ENCODE measurements at places on chromosomes 12 and 14.

DNA sequence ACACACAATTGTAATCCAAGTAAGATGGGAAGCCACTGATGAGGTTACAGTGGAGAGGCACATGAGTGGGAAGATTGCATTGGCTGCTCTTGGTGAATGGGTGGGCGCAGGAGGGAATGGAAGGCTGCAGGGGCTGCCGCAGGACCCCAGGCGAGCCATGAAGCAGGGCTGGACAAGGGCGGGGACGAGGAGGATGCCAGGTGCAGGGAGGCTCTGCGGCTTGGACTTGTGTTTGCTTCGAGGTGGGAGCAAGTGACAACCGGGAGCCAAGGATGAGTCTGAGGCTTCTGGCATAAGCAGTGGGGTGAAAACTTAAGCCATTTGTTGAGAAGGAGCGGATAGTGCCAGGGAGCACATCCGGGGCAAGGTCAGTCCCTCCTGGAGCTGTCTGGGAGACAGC, 115.0 kb downstream of the TSPAN9 start:
- no peak for DNase-seq

DNA sequence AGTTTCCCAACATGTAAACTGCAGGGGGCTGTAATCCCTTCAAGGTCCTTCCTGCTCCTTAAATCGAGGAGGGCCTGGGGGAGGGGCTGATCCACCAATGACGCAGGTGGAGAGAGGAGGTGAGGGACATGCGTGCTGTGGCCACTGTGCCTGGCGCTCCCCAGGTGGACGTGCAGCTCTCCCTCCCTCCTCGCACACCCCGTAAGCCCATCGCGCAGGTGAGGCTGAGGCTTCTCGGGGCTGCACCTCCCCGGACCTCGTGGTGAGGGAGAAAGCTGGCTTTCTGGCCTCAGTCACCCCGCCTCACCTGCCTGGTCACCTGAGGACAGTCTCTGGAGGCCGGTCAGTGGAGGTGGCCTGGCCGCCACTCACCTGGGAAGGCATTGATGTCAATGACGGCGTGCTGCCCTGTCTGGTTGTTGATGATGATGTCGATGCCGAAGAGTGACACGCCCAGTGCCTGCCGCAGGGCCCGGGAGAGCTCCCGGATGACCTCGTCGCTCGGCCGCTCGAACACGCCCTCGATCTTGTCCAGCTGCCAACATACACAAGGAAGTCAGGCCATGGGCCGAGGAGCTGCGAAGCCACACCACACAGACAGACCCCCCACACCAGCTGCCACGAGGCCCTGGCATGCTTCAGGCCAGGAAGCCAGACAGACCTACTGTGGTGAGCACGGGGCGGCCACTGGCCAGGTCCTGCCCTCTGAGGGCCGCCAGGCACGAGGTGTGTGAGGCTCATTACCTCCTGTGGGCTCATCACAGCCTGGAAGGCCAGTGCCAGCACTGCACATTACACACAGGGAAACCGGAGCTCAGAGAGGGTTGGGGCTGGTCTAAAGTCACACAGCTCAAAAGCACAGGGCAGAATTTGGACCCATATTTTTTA, 23.3 kb downstream of the CHGA start:
- no peak for DNase-seq

DNA sequence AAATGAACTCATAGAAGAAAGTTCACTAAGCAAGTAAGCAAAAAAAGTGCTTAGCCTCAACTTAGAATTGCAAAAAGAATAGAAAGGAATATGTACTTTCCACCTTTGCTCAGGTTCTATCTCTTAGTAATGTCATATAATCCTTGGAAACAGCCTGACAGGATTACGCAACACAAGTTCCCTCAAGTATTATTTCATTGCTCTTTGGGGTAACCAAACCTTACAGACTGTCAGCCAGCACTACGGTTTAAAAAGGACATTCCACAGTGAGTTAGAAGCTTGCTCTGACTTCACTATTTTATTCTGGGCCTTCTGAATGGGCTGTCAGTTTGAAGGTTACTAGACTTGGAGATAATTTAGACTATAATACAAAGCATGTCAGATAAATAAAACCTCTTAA, 264.0 kb downstream of the ATXN7L3B start:
- DNase-seq: no peak

DNA sequence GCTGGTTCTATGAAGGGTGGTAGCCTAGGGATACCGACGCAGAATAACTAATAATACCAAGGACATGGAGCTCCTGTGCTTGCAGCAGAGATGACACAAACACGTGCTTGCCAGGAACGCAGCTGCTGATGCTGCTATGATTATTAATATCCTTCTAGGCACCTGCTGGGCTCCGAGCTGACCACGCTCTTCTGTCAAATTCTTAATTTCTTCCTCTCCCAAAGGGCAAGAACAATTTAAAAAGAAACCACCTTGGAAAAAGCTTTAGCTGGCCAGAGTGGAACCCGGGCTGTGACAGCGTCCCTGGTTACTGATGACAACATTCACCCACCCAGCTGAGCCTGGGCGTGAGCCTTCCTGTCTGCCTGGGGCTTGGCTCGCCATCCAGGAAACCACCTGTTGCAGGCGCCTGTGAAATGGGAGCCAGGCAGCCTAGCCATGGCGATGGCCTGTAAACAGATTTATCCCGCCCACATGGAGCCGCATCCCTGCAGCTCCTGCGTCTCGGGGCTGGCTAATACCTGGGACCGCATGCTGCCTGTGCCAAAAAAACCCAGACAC, 28.8 kb downstream of the CLMN start:
- DNase-seq: no peak

GRCh38 chr14:70137788-70138187, 51.0 kb downstream of the SLC8A3 start:
- DNase-seq: no peak

DNA sequence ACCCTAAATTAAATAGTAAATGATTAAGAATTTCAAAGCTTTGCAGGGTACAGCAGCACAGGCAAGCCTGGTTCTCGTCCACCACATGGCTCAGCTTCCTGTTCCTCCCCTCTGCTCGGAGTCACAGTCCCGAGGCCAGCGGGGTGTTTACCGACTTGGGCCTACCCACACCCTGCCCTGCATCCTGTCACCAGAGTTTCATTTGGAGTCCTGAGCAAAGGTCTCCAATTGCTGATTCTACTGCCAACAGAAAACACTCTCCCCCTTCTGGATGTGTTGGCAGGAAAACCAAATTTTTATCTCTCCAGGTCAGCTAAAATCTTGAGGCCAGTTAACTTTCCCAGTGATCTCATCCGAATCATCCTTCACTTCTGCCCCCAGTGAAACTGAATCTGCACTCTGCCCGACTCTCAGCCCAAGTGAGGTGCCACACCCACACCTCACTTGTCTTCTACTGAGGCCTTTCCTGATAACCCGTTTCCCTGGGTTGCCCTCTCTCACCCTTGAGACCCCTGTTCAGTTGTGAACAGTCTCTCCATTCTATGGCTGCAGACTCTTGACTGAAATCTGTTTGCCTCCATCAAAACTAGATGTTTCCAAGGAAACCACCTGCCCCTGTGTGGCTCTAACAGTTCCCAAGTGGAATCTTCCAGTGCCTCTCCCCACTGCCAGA, 71.2 kb downstream of the VCPKMT start:
- peak; percentile 55 for DNase-seq

DNA sequence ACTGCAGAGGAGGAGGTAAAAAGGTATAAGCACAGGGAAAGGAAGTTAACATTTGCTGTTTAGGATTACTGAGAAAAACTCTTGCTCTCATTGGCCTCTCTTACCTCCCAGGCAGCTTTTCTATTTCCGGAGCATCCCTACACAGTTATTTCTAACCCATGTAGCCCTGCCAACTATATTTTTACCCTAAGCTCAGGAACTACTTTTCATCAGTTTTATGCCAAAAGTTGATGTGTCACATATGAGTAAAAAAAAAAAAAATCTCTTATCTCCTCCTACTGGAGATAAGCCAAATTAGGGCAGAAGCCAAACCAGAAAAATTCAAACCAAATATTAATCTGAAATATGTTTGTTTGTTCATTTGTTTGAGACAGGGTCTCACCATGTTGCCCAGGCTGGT, 34.4 kb upstream of the PSMA6 start:
- DNase-seq: no peak

DNA sequence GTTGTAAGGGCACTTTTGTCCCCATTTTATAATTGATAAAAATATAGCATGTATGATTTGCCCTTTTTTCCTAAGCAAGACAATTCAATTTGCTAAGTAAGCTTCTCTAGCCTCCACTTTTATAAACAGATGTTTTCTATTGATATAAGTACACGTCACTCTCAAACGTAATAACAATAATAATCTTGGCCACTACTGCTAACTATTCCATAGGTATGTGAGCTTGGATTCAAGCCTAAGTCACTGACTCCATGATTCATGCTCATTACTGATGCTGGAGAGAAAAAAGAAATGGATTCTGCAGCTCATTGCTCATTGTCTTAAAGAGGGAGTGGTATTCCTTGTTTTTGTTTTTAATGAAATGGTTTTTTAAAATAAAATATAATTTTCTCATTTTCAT, 661.0 kb downstream of the GALC start:
- DNase-seq: no peak

DNA sequence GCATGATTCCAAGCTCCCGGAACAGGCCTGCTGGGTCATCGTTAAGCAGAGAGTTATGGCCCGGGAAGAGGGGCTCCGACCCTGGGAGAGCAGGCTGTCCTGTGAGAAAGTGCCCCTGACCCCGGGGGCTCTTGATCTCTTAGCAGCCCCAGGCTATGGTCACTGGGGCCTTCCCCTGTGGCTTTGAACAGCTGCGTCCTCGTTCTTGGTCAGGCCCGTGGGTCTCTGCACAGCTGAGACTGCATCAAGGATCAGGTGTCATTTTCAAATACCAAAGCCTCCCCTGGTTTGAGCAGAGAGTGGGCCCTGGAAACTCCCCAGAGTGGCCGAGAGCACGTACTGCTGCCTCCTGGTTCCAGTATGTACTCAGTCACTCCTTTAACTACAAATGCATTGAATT, 114.8 kb downstream of the ESRRB start:
- no peak for DNase-seq

- DNase-seq: no peak
These were observed 1.7 kb downstream of the AJUBA start for GRCh38 chr14:22980672-22981089.

- peak; percentile 7 for DNase-seq
These were observed 525.2 kb upstream of the CCDC196 start for GRCh38 chr14:65961004-65961403.

- peak; percentile 2 for DNase-seq
These were observed 101.2 kb downstream of the NELL2 start for GRCh38 chr12:44774815-44775411.

GRCh38 chr12:103712216-103712615, 125.1 kb downstream of the STAB2 start:
- DNase-seq: no peak

DNA sequence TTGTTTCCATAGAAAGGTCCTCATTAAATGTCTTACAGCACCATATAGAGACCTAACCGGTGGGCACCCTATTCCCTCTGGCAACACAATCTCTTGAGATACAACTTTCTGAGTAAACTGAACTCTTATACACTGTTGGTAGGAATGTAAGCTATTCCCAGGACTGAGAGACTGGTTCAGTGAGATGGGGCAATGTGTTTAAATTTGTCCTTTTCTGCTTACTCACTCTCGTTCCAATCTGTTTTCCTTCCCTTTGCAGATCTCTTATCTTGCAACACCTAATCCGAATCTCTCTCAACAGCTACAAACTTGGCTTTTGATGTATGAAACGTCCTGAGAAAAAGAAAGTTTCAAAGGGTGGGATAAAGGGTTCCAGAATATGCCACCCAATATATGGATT, 26.1 kb upstream of the ETV6 start:
- DNase-seq: no peak

GRCh38 chr12:52243856-52244614, 11.0 kb downstream of the KRT7 start:
- DNase-seq: peak; percentile 8

DNA sequence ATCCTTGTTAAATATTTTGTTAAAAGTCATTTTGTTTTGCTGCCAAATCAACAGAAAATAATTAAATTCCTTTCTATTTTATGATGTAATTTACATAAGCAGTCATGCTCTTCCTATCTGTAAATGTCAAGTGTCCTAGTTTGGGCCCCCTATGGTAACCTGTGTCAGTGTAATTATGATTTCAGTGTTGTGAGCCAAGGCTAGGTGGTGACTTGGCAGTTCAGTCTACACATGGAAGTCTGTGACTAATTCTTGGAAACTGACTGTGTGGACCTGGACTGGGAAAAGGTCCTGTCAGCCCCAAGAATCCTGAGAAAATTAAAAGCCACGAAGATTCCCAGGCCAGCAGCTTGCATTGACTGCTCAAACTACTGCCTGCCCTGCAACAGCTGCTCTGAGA, 371.0 kb downstream of the FUT8 start:
- DNase-seq: no peak

DNA sequence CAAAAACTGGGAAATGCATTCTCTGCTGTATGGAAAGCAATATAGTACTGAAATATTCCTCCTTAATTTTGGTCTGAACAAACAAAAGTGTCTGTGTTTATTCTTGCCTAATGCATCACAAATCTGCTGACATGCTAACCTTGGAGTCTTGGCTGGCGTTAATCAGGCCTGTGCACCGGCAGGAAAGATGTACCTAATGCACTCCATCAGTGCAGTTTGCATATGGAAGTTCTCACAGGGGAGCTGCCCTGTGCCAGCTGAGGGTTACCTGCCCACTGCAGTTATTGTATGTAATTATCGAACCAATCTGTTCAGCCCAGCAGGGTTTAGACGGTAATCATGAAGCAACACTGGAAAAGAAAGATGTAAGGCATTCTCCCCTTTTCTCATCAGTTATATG, 76.9 kb downstream of the VRK1 start:
- no peak for DNase-seq

DNA sequence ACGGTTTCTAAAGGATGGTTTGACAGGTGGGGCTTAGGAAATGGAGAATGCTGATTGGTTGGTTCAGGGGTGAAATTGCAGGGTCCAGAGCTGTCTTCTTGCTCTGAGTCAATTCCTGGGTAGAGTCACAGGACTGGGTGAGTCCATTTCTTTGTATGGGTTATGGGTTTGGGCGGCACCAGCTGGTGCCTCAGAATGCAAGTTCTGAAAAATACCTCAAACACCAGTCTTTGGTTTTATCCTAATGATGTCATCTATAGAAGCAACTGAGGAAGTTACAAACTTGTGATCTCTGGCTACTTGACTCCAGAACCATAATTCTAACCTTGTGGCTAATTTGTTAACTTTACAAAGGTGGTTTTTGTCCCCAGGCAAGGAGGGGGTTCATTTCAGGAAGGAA, 47.6 kb upstream of the EIF5 start:
- DNase-seq: no peak

- DNase-seq: no peak
These were observed 73.6 kb upstream of the RASSF8 start for GRCh38 chr12:25884920-25885234.

- no peak for DNase-seq
These were observed 76.7 kb downstream of the ANO6 start for GRCh38 chr12:45292486-45293195.

- DNase-seq: no peak
These were observed 186.9 kb downstream of the EMP1 start for GRCh38 chr12:13383379-13383778.
